ENCODE measurements at places on chromosomes 5 and 9. TPM values are rescaled to one million over a fixed set of nuclear protein-coding genes. Genes with fewer than 3 reads are reported as not detected.
A peak's percentile ranks its signal among the peaks of the same experiment; 100 is the strongest.

Gene MAN2A1
- 24.2 TPM for polyA plus RNA-seq

Gene TMC1
- polyA plus RNA-seq: not detected

Gene FGF1
- 5.3 TPM for polyA plus RNA-seq

Gene UBE2B
- 24.3 TPM for polyA plus RNA-seq

GRCh38 chr5:123700624-123701287 lies 188.8 kb downstream of the CSNK1G3 start:
- no peaks in the 10 kb centered on the region for H3K27me3 ChIP-seq
- H3K4me1 ChIP-seq: no peaks in the 10 kb centered on the region
- H3K27ac ChIP-seq: peak overlapping the region; percentile 61
- peak overlapping the region; percentile 17 for H3K4me3 ChIP-seq
- no peak for DNase-seq

DNA sequence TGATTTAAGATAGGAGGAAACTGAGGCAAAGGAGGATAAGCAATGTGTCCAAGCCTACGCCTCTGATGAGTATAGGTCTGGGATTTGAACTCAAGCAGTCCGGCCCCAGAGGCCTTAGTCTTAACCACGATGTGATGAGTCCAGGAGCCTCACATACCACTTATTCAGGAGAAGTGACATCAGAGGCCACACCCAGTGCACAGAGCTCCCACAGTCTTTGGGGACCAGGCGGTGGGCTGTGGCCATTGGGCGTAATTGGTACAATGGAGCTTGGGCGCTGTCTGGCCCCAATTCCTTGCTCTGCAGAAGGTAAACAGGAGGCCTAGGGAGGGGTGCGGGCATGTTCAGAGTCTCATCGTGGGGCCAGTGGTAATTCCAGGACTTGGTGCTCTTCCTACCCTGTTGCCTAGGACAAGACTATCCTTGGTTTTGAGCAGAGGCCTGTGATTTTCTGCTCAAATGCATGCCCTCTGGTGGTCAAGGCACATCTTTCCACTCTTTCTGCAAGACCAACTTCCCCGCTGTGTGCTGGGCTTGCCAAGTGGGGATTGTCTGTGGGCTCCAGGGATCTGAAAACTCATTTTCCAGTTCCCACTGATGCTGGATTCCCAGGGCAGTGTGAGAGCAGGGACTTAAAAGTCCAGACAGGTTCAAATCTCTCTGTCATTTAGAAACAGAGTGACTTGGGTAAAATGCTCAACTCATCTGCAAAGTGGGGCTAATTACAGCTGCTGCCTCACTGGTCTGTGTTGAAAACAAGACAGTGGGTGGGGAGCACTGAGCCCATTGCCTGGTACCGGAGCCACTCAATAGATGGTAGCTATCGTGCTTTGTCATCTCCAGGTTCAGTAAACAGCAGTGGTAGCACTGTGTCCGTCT lies 15.8 kb downstream of the NDST1 start:
- H3K27ac ChIP-seq: no peak overlapping the region
- no peak overlapping the region for H3K4me3 ChIP-seq
- H3K4me1 ChIP-seq: peaks cover 11% of the 10 kb centered on the region
- peaks cover 23% of the 10 kb centered on the region for H3K36me3 ChIP-seq

DNA sequence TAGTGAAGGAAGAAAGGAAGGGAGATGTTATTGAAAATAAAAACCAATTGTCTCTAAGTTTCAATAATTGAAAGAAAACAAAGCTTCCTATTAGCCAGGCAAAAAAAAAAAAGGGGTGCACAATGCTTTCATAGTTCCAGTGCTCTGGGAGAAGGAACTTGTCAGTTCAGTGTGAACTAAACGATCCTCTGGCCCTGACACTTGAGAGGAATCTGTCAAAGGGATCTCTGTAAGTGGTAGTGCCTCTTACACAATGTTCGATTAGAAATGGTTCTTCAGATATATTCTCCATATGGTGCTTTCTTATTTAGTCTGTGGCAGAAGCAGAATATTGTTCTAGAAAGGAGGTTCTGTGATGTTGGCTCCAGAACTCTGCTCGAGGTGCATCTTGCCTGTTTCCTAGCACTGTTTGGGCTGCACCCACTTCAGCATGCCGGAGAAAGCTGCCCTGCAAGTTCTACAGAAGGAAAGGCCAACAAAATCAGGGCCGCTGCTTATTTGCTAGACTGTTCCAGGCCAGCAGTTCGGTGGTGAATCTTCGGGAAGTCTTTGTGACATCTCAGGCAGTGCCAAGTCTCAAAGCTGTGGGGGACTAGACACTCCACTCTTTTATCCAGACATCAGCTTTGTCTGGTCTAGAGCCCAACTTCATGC lies 90.9 kb downstream of the PIK3R1 start:
- H3K27me3 ChIP-seq: no peaks in the 10 kb centered on the region
- peaks cover 16% of the 10 kb centered on the region for H3K4me1 ChIP-seq
- H3K36me3 ChIP-seq: no peaks in the 10 kb centered on the region
- H3K27ac ChIP-seq: no peak overlapping the region
- H3K4me3 ChIP-seq: no peak overlapping the region

GRCh38 chr9:109270971-109271925 lies 49.6 kb downstream of the EPB41L4B start:
- no peaks in the 10 kb centered on the region for H3K36me3 ChIP-seq
- H3K27ac ChIP-seq: no peak overlapping the region
- peak; percentile 49 for DNase-seq
- no peaks in the 10 kb centered on the region for H3K4me1 ChIP-seq

- no peak overlapping the region for H3K4me3 ChIP-seq
- H3K4me1 ChIP-seq: no peaks in the 10 kb centered on the region
- H3K27me3 ChIP-seq: no peaks in the 10 kb centered on the region
Measured at GRCh38 chr5:54217826-54218503, 92.4 kb downstream of the ARL15 start.

- no peak for DNase-seq
- no peaks in the 10 kb centered on the region for H3K27me3 ChIP-seq
- H3K4me3 ChIP-seq: no peak overlapping the region
- no peak overlapping the region for H3K27ac ChIP-seq
Measured at GRCh38 chr5:157801-158200, 33.5 kb upstream of the LRRC14B start.

DNA sequence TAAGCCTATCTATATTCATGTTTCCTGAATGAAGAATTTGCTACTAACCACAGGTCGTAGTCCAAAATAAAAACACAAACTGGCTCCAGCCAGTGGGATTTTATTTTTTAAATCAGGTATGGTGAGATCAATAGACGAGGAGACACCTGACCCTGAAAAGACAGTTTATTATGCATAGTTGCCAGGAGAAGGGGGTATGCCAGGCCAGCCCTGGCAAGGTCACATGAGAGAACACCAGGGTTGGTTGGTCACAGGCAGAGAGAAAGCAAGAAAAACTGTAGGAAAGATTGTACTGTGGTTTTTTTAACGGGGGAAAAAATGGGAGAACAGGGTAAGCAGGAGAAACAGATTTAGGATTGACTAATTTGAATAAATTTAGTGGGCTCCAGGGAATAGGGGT lies 125.3 kb downstream of the CDH18 start:
- H3K4me3 ChIP-seq: no peak overlapping the region
- H3K36me3 ChIP-seq: no peaks in the 10 kb centered on the region
- H3K4me1 ChIP-seq: no peaks in the 10 kb centered on the region
- H3K27me3 ChIP-seq: 0 out of 2 replicates have a peak, but pooled peaks cover 5% of the 10 kb centered on the region

Data from SK-N-SH (cell line).